ENCODE measurements at places on chromosomes 6 and 20.

- no peak for DNase-seq
Observed at GRCh38 chr6:22392711-22393110, 95.9 kb upstream of the PRL start.

GRCh38 chr20:50027611-50028105 is 44.9 kb downstream of the SNAI1 start:
- no peak for DNase-seq

DNA sequence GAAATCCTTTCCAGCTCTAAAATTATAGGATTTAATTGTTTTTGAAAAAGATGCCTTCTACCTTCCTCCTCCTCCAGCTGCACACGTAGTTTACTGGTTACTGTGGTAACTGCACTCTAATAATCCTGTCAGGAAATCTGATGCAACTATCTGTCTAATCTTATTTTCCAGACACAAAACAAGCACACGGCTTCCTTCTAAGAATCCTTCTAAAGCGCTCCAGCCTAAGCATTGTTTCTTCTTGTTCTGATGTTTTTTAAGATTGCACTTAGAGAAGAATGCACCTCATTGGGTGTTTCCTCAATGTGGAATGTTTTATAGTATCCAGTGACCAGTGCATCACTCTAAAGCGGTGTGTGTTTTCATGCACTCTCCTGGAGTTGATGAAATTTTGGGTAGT is 63.6 kb downstream of the CARMIL1 start:
- no peak for DNase-seq

GRCh38 chr20:6765469-6766058 is 1.9 kb upstream of the BMP2 start:
- no peak for DNase-seq

GRCh38 chr6:45420083-45420908 is 42.6 kb upstream of the SUPT3H start:
- DNase-seq, result no peak

- peak; percentile 63 for DNase-seq
Observed at GRCh38 chr6:43506667-43507471, 3.3 kb downstream of the LRRC73 start.

DNA sequence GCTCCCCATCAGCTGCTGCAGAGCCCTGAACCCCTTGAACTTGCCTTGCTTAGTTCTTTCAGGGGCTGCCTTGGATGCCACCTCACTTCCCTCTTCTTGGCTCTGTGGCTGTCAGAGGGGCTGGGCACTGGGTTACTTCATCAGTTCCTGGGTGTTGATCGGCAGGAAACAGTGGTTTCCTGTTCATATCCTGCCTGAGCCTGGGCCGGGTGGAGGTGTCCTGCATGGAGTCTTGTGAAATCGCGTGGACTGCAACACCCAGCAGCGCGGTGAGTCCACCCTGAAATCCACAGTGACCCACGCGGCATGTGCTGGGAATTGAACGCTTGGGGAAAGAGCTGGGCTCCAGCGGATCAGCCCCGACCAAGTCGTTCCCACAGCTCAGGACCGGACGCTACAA is 97.5 kb downstream of the CDH26 start:
- peak; percentile 19 for DNase-seq

- no peak for DNase-seq
Observed at GRCh38 chr20:47271046-47271615, 85.4 kb downstream of the ZMYND8 start.

DNA sequence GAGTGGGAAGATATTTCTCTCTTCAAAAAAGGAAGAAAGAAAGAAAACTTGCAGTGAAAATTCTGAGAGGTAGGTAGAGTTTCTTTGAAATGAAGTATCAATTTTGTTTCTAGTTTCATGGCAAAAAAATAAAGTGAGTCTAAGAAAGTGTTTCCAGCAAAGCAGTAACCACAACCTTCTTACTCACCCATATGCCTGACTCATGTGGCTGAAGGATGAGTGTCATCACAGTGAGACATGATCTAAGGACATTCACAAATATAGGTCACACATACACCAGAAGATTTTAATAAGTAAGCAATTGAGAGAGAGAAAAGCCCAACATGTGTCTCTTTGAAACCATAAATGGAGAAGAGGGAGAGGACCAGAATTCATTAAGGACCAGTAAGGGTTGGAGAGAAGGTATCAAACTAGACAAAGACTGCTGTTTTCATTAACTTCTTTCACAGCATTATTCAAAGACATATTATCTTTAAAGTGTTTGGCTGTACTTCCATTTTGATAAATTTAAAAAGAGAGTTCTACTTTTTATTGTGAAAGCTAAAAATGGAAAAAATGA is 169.5 kb downstream of the FRK start:
- no peak for DNase-seq

- DNase-seq, result no peak
Observed at GRCh38 chr6:33935439-33936080, 131.8 kb upstream of the MLN start.

DNA sequence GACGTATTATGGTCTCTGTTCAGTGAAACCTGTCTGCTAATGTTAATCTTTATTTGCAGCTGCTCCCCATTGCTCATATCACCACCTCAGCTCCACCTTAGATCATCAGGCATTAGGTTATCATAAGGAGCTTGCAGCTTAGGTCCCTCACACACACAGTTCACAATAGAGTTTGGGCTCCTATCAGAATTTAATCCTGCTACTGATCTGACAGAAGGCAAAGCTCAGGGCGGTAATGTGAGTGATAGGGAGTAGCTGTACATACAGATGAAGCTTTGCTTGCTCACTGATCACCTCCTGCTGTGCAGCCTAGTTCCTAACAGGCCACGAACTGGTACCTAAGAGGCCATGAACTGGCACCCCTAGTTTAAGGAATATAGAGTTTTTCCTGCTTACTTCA is 989.7 kb downstream of the EYS start:
- no peak for DNase-seq

- no peak for DNase-seq
Observed at GRCh38 chr6:160218810-160219209, 39.8 kb downstream of the SLC22A2 start.

GRCh38 chr6:148460876-148461646 is 118.4 kb downstream of the SASH1 start:
- DNase-seq, result no peak
